Stimulated activated CD8-positive, alpha-beta memory T cell treated with anti-CD3 and anti-CD28 coated beads, Interleukin-4, amount 100 ng/mL, for 1 hour (primary cell): ENCODE measurements at places on chromosomes 7 and 10.

- DNase-seq = no peak
Measured at GRCh38 chr7:154843670-154844237, 159.2 kb downstream of the PAXIP1 start.

GRCh38 chr7:94781236-94781635 is 125.3 kb upstream of the SGCE start:
- no peak for DNase-seq

- no peak for DNase-seq
Measured at GRCh38 chr10:45809837-45810236, 37.5 kb downstream of the AGAP4 start.

GRCh38 chr7:47591655-47592572 is 10.0 kb upstream of the TNS3 start:
- DNase-seq = no peak

- no peak for DNase-seq
Measured at GRCh38 chr10:47025253-47025539, 114.0 kb downstream of the PTPN20 start.

- no peak for DNase-seq
Measured at GRCh38 chr7:128783143-128783861, 7.7 kb upstream of the OPN1SW start.

DNA sequence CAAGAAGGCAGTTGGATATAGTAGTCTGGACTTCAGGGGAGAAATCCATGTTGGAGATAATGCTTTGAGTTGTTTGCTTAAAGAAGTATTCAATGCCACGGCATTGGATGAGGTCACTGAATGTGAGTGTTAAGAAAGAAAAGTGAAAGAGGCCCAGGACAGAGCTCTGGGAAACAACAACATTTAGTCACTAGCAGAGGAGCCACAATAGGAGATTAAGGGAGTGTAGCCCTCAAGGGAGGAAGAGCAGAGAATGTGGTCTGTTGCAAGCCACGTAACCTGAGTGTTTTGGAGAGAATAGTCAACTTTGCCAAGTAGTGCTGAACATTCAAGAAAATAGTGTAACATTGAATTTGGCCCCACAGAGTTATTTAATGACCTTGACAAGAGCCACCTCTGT is 114.7 kb downstream of the MYO3A start:
- DNase-seq = no peak

- DNase-seq = no peak
Measured at GRCh38 chr7:40658729-40659128, 523.9 kb downstream of the SUGCT start.

DNA sequence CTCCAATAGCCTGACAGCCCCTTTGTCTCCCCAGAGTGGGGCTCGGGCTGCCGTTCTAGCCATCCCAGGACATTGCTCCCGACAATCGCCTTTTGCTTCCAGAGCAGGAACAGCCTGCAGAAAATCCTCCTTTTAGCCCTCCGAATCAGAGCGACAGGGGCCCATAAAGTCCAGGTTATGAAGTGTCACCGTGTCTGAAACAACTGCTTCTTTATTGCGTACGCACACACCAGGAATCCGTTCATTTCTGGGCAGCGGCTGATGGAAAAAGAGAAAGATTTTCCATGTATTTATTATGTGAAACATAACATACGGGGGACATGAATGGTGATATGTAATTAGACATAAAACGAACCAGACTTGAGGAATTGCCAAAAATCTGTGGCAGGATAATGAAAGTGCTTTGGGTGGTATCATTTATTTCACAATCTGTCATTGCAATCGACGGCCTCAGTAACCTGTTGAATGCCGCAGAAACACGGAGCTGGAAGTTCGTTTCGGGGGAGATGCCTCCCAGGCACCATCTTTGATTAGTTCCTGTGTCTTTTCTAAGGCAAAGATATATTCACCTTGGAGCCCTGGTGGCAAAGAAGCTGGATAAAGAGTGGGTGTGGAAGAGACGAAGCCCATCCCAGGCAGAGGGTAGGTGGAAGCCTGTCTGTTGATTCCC is 48.1 kb downstream of the FAM241B start:
- no peak for DNase-seq

DNA sequence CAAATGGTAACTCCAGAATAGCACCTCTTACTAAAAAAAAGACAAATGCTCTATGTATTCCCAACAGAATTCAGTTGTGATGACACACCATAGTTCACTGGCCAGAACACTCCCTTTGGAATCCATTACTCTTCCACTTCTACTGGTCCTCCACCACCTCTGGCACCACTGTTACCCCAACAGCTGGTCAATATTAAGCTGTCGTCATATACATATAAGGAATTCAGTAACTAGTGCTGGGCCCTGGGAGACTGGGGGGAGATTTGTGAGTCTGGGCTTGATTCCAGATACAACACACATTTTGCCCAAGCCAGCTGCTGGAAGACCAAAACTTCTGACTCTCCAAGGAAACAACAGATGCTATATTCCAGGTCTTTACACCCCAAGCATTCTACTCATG is 26.0 kb upstream of the ITGA8 start:
- DNase-seq = no peak

GRCh38 chr10:98267894-98268693 is at the start of gene LOXL4:
Gene LOXL4 (minus strand): TSS chr10:98268194. CDS start chr10:98263019, 5,175 bp downstream.
- no peak for DNase-seq

DNA sequence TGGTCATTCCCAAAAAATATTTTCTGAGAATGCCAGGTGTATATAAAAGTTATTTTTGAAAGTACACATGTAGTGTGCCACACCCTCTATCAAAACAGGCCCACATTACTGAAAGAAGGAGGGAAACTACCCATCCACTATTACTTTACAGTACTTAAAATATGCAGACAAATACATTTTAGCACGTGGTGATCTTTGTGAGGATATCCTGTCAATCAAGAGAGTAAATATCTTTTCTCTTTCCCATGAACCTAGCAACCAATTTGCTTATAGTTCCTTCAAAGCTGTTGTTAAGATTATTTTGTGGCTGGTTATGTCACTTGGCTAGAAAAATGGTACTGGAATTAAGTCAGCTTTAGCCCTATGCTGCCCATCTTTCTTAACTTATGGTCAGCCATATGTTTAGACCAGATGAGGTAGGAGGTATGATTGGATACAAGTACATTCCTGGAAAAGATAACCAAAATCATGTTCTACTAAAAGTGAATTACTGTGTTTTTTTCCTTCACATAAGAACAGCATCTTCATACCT is 70.1 kb downstream of the AUTS2 start:
- no peak for DNase-seq
